ENCODE measurements at places on chromosomes 16 and 17.

GRCh38 chr17:64736804-64737492 lies 74.8 kb upstream of the SMURF2 start:
- no peak for DNase-seq

DNA sequence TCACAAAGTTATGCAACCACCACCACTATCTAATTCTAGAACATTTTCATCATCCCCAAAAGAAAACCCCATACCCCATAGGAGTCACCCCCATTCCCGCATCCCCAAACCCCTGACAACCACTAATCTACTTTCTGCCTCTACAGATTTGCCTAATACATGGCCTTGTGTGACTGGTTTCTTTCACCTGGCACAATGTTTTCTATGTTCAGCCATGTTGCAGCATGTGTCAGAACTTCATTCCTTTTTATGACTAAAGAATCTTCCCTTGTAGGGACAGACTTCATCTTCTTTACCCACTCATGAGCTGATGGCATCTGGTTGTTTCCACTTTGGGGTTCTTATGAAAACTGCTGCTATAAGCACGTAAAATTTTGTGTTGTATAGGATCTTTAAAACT lies 34.6 kb downstream of the CYTH1 start:
- DNase-seq = no peak

DNA sequence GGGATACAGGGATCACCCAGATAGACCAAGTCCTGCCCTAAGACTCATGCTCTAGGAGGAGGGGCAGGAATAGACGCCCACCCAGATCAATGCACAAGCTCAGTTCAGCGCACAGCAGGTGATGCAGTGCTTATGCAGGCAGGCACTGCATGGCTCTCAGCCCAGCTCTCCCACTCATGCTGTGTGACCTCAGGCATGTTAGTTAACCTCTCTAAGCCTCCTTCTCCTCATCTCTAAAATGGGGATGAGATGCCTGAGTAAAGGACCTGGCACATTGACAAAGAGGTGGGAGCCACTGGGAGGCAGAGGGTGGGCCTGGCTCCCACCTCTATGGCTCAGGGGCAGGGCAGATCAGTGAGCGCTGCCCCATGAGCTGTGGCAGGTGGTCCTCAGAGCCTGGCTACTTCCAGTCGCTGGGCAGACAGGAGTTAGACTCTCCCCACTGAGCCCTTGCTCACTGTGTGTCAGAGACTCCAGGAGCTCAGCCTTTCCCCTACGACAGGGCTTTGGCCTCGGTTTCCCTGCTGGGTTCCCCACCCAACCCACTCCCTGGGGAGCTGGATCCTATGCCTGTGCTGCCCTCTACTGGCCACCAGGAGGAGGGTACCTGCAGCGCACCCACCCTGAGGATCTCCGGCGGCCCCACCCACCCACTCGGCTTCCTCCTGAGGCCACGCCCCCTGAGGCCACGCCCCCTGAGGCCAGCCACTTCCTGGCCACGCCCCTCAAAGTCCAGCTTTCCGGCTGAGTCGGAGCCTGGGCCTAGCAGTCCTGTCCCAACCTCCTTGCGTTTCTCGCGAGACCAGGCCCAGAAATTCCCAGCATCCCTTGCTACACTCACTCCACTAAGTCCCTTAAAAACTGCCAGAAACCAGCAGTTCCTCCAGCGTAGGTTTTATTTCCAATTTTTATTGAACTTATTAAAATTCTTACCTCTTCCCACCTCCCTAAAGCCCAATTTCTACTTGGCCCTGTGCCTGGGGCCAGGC lies 196.1 kb downstream of the GSG1L start:
- DNase-seq = peak; percentile 44

- DNase-seq = no peak
These were observed 17.0 kb downstream of the CRYM start for GRCh38 chr16:21260870-21261791.

DNA sequence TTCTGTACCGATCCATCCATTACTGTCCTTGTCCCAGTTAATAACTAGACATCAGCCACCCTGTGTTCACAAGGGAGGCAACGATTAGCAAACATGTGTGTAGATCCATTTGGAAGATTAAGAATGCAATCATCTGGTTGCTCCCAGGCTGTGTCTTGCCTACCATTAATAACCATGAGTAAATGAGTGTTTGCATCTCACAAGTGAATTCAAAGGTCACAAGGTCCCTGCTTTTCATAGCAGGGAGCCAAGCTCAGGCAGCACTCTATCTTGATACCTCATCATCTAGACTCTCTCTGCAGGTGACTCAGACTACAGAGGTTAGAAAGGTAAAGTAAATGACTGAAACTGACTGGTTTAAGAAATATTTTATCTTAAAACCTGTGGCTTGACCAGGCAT lies 25.3 kb downstream of the VWA3A start:
- no peak for DNase-seq

GRCh38 chr17:15742051-15742795 lies 10.1 kb downstream of the TBC1D26 start:
- no peak for DNase-seq

GRCh38 chr16:86594721-86595120 lies 16.4 kb downstream of the FOXL1 start:
- no peak for DNase-seq

GRCh38 chr16:73037845-73038570 lies 9.9 kb downstream of the ZFHX3 start:
- DNase-seq = no peak

DNA sequence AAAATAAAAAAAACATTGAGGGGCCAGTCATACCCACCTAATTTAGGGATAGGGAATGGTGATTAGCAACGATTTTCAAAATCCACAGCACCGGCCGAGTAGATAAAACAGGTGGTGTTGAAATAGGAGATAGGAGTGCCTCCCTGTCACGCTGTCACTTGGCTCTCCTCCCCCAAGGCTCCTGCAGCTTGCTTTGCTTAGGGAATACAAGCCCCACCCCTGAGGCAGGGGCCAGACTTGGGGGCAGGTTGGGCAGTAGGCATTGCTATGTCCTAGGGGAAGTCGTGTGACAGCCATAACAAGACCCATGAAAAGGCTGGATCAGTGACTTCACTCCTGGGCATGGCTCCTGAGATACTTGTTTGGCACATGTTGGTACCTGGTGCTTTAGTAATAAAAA lies 25.8 kb downstream of the POLR2A start:
- no peak for DNase-seq

GRCh38 chr17:53135969-53136368 lies 686.8 kb upstream of the KIF2B start:
- no peak for DNase-seq

GRCh38 chr17:33322063-33322462 lies 29.0 kb upstream of the ASIC2 start:
- no peak for DNase-seq

- no peak for DNase-seq
These were observed 23.1 kb upstream of the MMD start for GRCh38 chr17:55444471-55445441.

DNA sequence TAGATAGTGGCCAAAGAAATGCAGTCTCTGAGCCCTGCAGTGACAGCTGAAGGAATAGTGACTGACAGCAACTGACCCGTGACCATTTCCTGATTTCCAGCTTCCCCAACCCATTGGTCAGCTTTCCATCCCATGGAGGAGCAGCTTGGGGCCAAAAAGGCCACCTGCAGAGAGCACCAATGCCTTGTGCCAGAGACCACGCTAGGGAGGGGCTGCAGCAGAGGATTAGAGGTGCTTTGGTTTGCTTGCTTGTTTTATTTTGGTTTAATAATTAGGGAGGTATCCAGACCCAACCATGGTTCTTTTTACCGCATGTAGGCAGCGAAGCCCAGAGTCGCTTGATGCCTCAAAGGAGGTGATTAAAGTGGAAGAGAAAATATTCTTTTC lies 61.3 kb upstream of the SIAH1 start:
- DNase-seq = no peak

DNA sequence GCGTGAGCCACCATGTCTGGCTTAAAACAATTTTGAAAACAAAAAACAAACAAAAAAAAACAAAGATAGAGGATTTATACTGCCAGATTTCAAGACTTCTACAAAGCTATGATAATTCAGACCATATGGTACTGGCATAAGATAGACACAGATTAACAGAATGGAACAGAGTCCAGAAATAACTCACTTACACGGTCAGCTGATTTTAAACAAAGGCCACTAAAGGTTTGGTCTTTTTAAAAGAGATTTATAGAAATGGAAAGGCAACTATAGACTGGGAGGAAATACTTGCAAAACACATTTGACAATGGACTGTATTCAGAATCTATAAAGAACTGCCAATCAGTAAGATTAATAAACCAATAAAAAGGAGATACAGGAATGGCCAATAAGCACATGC lies 48.6 kb upstream of the MNT start:
- no peak for DNase-seq

GRCh38 chr17:7530023-7530900 lies 18.6 kb upstream of the TNFSF12 start:
- no peak for DNase-seq

GRCh38 chr16:31414706-31415105 lies 13.5 kb downstream of the COX6A2 start:
- DNase-seq = no peak

GRCh38 chr17:17053446-17054379 lies 11.5 kb downstream of the MPRIP start:
- no peak for DNase-seq

DNA sequence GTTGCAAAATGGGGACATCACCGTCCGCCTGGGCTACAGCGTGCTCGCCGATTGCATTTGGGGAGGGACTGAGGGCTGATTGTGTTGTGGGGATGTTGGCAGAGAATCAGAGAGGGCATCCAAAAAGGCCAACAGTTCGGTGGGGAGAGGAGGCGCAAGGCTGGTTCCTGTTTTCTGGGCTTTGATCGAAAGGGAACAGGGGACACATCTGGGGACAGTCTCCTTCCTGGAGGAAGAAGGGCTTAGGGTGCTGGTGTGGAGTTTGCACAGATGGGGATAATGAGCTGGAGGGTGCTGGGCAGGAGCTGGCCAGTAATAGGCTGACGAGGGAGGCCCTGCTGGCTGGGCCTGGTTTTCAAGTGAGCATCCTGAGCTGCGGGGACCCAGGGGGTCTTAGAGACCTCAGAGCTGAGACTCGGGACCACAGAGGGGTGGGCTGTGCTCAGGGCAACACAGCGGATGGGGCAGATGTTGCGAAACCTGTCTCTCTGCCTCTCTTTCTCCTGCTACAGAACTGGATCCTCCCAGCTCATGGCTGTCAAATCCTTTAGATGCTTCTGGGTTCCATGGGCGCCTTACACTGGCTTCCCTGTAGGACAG lies 288.7 kb downstream of the SEC14L1 start:
- DNase-seq = no peak

- no peak for DNase-seq
These were observed 5.5 kb downstream of the TIMM22 start for GRCh38 chr17:1002412-1002753.

DNA sequence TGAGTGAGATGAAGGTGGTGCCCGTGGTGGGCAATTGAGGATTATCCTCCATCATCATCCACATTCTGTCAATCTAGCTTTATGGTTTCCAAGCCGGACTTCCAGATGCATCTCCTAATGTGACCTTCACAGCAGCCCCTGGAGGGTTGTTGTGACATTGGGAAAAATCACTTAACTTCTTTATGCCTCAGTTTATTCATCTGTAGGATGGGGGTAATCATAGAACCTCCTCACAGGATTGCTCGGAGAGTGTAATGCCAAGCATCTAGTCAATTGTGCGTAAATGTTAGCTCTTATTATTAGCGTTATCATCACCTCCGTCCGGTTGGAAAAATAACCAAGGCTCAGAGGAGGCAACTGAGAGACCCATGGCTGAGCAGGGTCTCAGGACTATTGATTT lies 214.0 kb downstream of the CCDC182 start:
- no peak for DNase-seq

DNA sequence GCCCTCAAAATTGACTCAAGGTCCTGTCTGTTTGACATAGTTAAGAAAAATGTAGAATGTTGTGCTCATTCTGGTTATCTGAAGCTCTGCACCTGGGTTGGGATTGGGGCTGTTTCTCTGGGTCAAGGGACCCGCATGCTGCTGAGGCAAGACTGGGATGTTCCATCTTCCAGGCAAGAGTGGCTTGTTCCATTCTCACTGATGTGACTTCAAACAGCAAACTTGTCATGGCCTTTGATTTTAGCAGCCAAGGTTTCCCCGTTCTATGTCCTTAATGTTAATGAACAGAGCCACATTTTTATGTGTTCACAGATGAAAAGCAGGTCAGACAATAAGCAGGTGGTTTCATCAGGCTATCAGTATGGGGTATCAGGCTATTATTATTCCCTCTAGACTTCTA lies 25.7 kb downstream of the ST6GALNAC1 start:
- no peak for DNase-seq

- no peak for DNase-seq
These were observed 70.0 kb downstream of the HS3ST3A1 start for GRCh38 chr17:13531721-13532120.

DNA sequence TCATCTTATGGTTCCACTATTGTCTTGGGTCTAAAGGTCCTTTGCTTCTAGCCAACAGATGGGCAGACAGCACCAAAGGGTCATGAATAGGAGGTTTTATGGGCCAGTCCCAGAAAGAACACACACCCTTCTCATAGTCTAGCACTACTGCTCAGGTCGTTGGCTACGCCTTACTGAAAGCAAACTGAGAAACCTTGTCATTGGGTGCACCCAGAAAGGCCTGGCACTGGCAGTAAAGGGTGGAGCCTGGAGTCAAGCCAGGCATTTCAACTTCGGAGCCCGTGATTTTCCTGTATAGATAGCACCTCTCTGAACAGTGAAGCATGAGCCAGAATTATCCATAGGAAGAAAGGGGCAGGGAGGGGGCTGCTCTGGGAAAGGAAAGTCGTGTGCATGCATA lies 74.9 kb downstream of the VAT1L start:
- no peak for DNase-seq

GRCh38 chr16:84054916-84055315 lies 12.3 kb upstream of the SLC38A8 start:
- no peak for DNase-seq

- no peak for DNase-seq
These were observed 40.6 kb upstream of the CDH1 start for GRCh38 chr16:68696514-68696913.

- no peak for DNase-seq
These were observed 10.3 kb upstream of the MED9 start for GRCh38 chr17:17466511-17466910.

- DNase-seq = no peak
These were observed 23.7 kb downstream of the ACSF3 start for GRCh38 chr16:89117227-89117974.

DNA sequence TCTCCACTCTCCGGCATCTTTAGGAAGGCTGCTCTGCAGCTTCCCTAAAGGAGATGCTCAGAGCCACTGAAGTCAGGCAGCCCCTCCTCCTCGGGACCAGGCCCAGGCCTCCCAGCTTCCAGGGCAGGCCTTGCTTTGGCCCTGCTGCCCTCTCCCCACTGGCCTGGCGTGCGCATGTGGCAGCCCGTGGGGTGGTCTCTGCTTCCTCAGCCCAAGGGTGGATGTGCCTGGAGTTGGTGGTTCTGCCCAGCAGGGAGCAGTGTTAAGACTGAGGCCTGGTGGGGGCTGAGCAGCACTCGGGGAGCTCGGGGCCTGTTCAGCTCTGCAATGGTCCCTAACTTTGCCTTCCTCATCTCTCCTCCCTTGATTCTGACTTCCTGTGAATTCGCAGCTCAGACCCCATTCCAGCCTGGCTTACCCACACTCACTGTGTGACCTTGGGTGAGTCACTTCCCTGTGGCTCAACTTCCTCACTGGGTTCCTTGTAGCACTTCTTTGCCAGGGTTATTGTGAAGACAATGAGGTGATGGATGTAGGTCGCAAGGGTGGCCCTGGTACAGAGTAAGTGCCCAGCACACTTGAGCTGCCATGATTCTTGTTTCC lies 63.2 kb downstream of the NKD1 start:
- no peak for DNase-seq
